ENCODE measurements at places on chromosomes 1 and 21.

DNA sequence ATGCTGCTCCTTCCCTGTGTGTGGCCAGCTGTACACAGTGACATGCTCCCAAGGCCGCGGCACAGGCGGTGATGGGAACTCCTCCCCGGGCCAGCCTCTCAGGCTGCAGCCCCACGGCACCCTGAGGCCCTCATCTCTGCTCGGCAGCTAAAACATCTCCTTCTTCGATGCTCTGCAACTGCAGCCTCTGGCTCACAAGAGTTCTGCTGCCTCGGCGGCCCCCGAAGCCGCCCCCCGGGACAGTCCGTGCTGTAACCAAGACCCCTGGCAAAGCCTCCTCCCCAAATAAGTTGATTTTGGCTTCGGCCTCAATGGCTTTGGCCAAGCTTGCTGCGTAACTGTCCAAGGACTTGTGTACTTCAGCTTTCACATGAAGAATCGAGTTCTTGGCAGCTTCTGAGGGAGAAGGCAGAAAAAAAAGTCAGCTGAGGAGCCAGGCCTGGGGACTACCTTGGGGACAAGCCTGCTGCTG lies 51.3 kb downstream of the GPR161 start:
- DNase-seq: no peak

- DNase-seq: no peak
These were observed 47.8 kb upstream of the PCBP3 start for GRCh38 chr21:45595574-45596295.

GRCh38 chr1:85577419-85578320 lies 2.9 kb upstream of the CCN1 start:
- no peak for DNase-seq

- DNase-seq: peak; percentile 58
These were observed 9.9 kb downstream of the GPR3 start for GRCh38 chr1:27402349-27402754.

GRCh38 chr1:232334811-232335210 lies 295.1 kb downstream of the SIPA1L2 start:
- no peak for DNase-seq

All from D341Med (cell line).